GM12878 (cell line): ENCODE measurements at places on chromosomes 12 and 14. TPM values are rescaled to one million over a fixed set of nuclear protein-coding genes. Genes with fewer than 3 reads are reported as not detected.

DNA sequence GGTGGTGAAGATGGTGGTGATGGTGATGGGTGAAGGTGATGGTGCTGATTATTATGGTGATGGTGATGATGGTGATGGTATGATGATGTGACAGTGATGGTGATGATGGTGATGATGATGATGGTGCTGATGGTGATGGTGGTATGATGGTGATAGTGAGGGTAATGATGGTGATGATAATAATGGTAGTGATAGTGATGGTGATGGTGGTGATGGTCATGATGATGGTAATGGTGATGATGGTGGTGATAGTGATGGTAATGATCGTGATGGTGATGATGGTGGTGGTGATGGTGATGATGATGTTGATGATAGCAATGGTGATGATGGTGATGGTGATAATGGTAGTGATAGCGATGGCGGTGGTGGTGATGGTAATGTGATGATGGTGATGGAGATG is 197.9 kb upstream of the ALG10B start:
- no peak for DNase-seq

The C12orf56 gene
- total RNA-seq: not detected in 2 replicates

DNA sequence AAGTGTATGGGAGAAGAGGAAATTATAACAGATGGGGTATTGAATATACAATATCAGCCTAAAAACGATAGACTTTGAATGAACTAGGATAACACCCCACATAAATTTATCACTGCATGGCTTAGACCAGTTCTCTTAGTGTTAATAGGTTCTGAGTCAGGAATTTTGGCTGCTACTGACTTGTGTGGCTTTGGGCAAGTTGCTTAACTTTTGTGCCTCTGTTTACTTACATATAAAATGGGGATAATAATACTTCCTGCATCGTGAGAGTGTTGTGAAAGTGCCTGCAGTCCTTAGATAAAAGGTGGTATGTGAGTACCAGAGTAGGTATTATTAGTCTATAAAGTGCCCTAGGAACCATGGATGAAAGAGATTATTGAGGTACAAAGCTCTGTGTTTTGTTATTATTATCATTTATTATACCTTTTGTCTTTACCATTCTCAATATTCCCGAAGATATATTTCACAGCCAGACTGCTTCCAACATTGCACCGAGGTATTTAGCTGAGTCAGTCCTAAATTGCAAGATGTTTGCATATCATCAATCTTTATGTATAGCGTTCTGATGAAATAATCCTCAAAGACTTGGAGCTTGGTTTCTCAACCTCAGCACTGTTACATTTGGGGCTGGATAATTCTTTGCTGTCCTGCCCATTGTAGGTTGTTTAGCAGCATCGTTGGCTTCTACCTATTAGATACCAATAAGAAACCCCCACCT is 2.3 kb upstream of the PAWR start:
- no peak for DNase-seq

DNA sequence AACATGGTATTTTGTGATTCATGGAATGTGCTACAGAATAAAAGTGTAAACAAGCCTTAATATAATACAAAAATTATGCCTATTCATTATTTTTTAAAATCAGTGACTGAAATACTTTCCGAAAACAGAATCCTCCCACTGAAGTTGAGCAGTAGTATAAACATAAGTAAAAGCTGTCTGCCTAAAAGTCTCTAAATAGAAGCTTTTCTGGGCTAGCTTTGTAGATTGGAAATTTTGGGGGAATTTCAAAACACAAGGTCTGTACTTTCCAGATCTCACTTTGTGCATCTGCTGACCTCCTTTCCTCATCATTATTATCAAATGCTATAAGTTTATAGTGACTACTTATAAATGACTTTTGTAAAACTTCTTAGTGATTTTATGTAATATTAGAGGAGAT is 80.4 kb upstream of the TRHDE start:
- no peak for DNase-seq

GRCh38 chr12:65963862-65964240 is 139.6 kb downstream of the HMGA2 start:
- DNase-seq: no peak
